Activated CD4-positive, alpha-beta memory T cell treated with anti-CD3 and anti-CD28 coated beads, Interleukin-2, amount 10 ng/mL, durations not matched to agents 7 days and 5 days (primary cell): ENCODE measurements at places on chromosomes 7 and 10. TPM values are rescaled to one million over a fixed set of nuclear protein-coding genes. Genes with fewer than 3 reads are reported as not detected.
A peak's percentile ranks its signal among the peaks of the same experiment; 100 is the strongest.

The TNKS2 gene
- total RNA-seq: 39.4 TPM

The TMEM254 gene
- 15.0 TPM for total RNA-seq

The OR6B1 gene
- total RNA-seq: not detected

The LARP4B gene
- 99.0 TPM for total RNA-seq

The ARHGEF35 gene
- 6.2 TPM for total RNA-seq

The SH2B2 gene
- 2.1 TPM for total RNA-seq

The TMEM196 gene
- not detected for total RNA-seq

The PKD2L1 gene
- total RNA-seq: not detected

- H3K4me3 ChIP-seq: no peak overlapping the region
- H3K36me3 ChIP-seq: peaks cover 10% of the 10 kb centered on the region
- no peak overlapping the region for H3K27ac ChIP-seq
- H3K27me3 ChIP-seq: peaks cover 10% of the 10 kb centered on the region
- no peak for DNase-seq
Observed at GRCh38 chr7:151529842-151530241, 10.1 kb upstream of the RHEB start.

GRCh38 chr10:26046073-26046700 is 112.2 kb downstream of the MYO3A start:
- H3K4me3 ChIP-seq: no peak overlapping the region
- H3K36me3 ChIP-seq: no peaks in the 10 kb centered on the region
- no peaks in the 10 kb centered on the region for H3K27me3 ChIP-seq
- H3K27ac ChIP-seq: no peak overlapping the region

GRCh38 chr10:3452173-3452626 is 279.6 kb upstream of the PITRM1 start:
- no peaks in the 10 kb centered on the region for H3K36me3 ChIP-seq
- DNase-seq: no peak
- no peak overlapping the region for H3K27ac ChIP-seq
- H3K4me3 ChIP-seq: no peak overlapping the region
- peaks cover 36% of the 10 kb centered on the region for H3K4me1 ChIP-seq
- H3K27me3 ChIP-seq: peaks cover 23% of the 10 kb centered on the region

- H3K36me3 ChIP-seq: peaks cover 4% of the 10 kb centered on the region
- no peak overlapping the region for H3K27ac ChIP-seq
- DNase-seq: no peak
Observed at GRCh38 chr7:25173184-25173583, 48.1 kb upstream of the CYCS start.

DNA sequence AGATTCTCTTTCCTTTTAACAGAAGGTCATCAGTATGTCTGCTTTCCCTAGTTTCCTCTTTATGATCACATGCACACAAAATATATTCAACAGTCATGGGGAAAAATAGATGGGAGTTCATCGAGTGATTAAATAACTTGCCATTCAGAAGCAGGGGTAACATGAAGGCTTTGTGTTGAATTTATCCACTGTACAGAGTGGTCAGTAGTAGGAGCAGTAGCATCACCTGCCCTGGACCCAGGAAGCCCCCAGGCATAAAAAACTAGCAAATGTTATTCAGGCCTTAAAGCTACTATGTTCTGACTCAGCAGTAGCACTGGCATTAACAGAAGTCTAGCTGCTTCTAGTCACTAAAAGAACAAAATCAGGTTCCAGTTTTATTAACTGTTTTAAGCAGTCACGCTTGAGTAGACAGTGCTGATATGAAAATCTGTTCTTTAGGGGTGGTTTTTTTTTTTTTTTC is 31.4 kb upstream of the FAM133B start:
- no peaks in the 10 kb centered on the region for H3K27me3 ChIP-seq
- H3K4me1 ChIP-seq: peaks cover 63% of the 10 kb centered on the region
- peaks cover 68% of the 10 kb centered on the region for H3K36me3 ChIP-seq
- H3K4me3 ChIP-seq: peak overlapping the region; percentile 43
- H3K27ac ChIP-seq: peak overlapping the region; percentile 89
- no peak for DNase-seq

DNA sequence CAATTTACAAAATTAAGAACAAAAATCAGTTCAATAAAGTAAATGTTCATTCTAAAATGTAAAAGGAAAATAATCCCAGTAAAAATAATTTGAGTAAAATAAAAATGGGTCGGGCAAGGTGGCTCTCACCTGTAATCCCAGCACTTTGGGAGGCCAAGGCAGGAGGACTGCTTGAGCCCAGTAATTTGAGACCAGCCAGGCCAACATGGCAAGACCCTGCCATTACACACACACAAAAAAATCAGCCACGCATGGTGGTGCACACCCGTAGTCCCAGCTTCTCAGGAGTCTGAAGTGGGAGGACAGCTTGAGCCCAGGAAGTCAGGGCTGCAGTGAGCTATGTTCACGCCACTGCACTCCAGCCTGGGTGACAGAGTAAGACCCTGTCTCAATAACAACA is 34.4 kb downstream of the CNOT4 start:
- peaks cover 17% of the 10 kb centered on the region for H3K36me3 ChIP-seq
- H3K4me3 ChIP-seq: no peak overlapping the region
- no peak for DNase-seq
- no peak overlapping the region for H3K27ac ChIP-seq
- H3K27me3 ChIP-seq: no peaks in the 10 kb centered on the region
- H3K4me1 ChIP-seq: peaks cover 1% of the 10 kb centered on the region

- no peaks in the 10 kb centered on the region for H3K36me3 ChIP-seq
- no peak overlapping the region for H3K4me3 ChIP-seq
- no peak overlapping the region for H3K27ac ChIP-seq
- H3K4me1 ChIP-seq: peaks cover 14% of the 10 kb centered on the region
- no peak for DNase-seq
Observed at GRCh38 chr10:124221356-124222317, 128.2 kb upstream of the CHST15 start.

DNA sequence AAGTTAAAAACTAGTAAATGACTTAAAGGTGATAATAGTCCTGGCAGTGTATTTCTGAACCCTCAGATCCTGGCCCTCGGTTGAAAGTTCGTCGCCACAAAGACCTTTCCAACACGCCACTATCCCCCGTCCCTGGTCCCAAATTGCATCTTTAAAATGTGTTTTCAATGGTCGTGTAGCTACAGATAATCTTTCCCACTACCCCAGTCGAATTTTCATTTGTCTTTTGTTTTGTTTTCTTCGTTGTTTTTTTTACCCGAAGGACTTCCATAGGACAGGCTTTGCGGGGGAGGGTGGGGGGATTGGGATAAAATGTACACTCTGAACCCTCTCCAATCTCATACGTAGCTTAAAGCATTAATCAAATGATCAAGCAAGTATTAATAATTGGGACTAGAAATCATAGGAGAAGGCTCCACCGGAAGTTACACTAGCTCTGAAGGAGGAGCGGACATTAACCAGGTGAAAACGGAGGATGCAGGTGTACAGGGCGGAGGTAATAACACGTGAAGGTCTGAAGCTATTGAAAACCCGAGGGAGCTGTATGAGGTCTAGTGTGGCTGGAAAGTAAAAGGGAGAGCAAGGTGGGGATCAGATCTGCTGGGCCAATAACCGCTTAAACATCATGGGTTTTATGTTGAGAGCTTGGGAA is 32.8 kb upstream of the PHF14 start:
- H3K4me3 ChIP-seq: no peak overlapping the region
- no peak for DNase-seq
- no peaks in the 10 kb centered on the region for H3K27me3 ChIP-seq
- H3K4me1 ChIP-seq: peaks cover 15% of the 10 kb centered on the region

DNA sequence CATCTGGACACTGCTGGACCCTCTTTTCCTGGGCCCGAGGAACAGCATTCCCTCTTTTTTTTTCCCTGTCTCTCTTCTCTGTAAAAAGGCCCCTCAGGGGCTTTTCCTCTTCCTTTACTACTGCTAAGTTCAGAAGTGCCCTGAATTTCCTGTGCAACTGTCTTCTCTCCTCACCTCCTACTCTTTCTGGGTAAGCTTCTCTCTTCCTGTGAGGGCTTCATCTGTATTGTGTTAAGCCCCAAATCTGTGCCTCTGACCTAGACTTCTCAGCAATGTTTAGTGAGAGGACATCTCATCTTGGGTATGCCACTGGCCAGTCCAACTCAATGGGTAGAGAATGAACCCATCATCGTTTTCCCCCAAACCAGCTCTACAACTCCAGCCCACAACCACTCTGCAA is 174.2 kb downstream of the PTEN start:
- H3K4me3 ChIP-seq: no peak overlapping the region
- H3K27ac ChIP-seq: no peak overlapping the region
- no peak for DNase-seq
- H3K36me3 ChIP-seq: peaks cover 2% of the 10 kb centered on the region
- no peaks in the 10 kb centered on the region for H3K27me3 ChIP-seq

DNA sequence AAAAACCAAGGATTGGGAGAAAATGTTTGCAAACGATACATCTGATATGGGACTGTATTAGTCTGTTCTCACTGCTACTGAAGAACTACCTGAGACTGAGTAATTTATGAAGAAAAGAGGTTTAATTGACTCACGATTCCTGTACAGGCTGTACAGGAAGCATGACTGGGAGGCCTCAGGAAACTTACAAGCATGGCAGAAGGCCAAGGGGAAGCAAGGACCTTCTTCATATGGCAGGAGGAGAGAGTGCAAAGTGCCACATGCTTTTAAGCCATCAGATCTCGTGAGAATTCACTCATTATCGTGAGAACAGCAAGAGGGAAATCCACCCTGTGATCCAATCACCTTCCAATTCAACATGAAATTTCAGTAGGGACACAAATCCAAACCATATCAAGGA is 11.0 kb downstream of the ZNF713 start:
- H3K36me3 ChIP-seq: no peaks in the 10 kb centered on the region
- H3K4me1 ChIP-seq: no peaks in the 10 kb centered on the region
- no peak for DNase-seq
- H3K4me3 ChIP-seq: no peak overlapping the region
- no peaks in the 10 kb centered on the region for H3K27me3 ChIP-seq
